Esophagus mucosa (tissue), 1 donor: ENCODE measurements at places on chromosomes 1 and 21. TPM values are rescaled to one million over a fixed set of nuclear protein-coding genes. Genes with fewer than 3 reads are reported as not detected.

Gene DENND2D
- 47.5 TPM for total RNA-seq

GRCh38 chr1:11227106-11228077, 35.0 kb downstream of the MTOR start:
- no peak for ATAC-seq

- ATAC-seq: no peak
Measured at GRCh38 chr1:154151311-154151710, 3.6 kb downstream of the NUP210L start.

Gene HOOK1
- total RNA-seq: 31.4 TPM

GRCh38 chr1:179807691-179808485, 64.8 kb downstream of the FAM163A start:
- no peak for ATAC-seq

Gene ATAD3C
- 2.1 TPM for total RNA-seq

- ATAC-seq: no peak
Measured at GRCh38 chr1:116472431-116472961, 98.3 kb downstream of the CD58 start.

DNA sequence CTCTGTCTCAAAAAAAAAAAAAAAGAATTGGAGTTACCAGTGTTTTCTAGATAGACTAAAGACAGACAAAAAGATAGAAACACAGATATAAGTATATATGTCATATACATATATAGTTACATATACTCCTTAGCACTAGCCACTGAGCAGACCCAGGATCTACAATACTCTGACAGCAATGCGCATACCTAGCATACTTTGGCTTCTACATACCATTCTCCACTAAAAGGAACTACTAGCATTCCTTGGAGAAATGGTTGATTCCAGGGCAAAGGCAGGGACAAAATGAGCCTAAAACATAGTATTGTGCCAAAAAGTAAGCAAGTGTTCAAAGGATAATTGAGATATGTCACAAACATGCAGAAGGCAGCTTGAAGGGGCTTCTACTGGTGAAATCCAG, 22.7 kb downstream of the SYNJ1 start:
- no peak for ATAC-seq

Gene EVA1C
- 23.8 TPM for total RNA-seq
